ENCODE measurements at places on chromosomes 2 and 18.

DNA sequence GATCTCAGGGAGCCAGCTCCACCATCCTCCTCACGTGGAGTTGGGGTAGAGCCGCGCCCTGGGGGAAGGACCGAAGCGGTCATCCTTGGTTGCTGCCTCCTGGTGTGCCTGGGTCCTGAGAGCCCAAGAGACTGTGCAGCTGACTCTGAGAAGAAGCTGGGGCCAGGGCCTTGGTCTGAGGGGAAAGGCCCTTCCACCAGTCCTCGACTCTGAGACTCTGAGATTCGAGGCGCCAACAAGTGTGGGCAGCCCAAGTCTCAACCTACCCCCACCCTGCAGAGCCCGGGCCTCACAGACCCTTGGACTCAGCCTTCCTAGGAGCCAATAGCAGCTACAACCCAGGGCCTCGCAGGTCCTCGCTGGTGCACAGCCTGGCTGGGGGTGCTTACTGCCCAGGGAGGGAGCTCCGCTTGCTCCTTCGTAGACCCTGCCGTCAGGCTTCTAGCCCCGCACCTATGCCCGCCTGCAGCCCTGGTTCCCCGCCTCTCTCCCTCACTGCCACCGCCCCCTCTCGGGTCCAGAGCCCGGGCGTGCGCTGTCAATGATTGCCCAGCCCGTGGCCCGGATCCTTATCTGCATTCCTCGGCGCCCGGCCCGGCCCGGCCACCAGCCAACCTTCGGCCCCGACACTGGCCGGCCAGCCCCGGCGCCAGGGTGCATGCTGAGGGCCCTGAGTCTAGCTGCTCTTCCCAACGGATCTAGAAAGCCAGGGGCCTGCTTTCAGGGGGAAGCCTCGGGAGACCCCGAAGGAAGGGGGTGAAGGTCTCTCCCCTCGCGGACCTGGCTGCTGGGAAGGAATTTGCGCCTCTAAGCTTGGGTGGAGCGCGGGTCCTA lies 2.0 kb downstream of the IHH start:
- DNase-seq, result no peak

DNA sequence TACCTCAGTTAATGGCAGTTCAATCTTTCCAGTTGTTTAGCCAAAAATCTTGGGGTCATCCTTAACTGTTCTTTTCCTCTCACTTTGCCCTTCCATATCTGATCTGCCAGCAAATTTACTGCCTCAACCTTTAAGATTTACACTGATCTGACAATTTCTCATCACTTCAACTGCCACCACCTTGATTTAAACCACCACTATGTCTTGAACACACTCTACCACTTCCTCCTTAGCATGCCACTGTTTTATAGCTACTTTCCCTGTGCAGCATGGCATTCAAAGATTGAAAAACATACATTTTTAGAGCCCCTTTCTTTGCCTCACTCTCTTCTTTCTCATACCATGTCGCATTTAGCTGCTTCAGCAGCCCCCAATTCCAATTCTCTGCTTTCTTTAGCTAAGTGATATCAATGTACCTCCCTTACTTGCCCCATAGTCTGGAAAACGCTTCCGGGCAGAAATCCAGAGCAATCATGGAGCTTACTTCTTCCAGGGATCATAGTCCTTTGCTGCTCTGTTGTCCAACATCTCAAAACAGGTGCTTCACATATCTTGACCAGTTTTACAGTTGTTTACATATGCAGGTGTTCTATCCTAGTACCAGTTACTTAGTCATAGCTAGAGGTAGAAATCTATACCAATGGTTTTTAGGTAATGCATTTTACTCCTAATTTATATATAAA lies 10.9 kb downstream of the PGAP1 start:
- DNase-seq, result no peak

GRCh38 chr18:59357928-59358327 lies 1.1 kb downstream of the LMAN1 start:
- DNase-seq, result peak; percentile 38

DNA sequence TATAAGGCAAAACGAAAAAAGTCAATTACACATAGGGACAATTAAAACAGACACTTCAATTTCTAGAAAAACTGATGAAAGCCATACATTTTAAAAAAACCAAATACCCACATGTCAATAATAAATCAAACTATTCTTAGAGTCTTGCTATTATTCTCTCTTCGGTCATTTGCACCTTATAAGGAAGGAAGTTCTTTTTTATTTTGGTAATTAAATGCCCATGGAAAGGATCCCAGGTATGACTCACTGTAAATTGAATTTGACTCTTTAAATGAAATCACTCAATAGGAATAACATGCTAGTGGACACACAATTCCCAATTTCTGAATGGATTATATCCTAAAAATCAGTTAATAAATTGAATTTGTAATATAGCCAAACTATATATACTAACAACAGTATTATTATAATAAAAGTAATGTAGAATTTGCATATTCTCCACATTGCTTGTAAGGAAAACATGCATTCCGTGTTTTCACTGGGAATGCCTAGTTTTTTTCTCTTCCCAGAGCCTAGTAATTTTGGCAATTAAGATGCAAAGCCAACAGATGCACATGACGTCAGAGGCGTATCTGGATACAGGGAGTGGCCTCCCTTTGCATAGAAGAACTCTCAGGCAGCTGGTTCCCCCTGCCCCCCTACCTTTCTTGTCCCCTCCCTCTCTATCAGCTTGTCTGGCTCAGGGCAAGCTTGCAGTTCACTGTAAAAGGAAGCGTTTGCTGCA lies 153.5 kb upstream of the PGAP1 start:
- DNase-seq, result no peak

DNA sequence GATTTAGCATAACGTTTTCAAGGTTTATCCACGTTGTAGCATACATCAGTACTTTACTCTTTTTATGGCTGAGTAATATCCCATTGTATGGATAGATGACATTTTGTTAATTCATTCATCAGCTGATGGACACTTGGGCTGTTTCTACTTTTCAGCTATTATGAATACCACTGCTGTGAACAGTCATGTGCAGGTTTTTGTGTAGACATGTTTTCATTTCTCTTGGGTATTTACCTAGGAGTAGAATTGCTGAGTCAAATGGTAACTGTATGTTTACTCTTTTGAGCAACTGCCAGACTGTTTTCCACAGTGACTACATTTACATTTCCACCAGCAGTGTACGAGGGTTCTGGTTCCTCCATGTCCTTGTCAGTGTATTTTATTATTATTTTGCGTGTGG lies 33.9 kb downstream of the COX7A2L start:
- no peak for DNase-seq

DNA sequence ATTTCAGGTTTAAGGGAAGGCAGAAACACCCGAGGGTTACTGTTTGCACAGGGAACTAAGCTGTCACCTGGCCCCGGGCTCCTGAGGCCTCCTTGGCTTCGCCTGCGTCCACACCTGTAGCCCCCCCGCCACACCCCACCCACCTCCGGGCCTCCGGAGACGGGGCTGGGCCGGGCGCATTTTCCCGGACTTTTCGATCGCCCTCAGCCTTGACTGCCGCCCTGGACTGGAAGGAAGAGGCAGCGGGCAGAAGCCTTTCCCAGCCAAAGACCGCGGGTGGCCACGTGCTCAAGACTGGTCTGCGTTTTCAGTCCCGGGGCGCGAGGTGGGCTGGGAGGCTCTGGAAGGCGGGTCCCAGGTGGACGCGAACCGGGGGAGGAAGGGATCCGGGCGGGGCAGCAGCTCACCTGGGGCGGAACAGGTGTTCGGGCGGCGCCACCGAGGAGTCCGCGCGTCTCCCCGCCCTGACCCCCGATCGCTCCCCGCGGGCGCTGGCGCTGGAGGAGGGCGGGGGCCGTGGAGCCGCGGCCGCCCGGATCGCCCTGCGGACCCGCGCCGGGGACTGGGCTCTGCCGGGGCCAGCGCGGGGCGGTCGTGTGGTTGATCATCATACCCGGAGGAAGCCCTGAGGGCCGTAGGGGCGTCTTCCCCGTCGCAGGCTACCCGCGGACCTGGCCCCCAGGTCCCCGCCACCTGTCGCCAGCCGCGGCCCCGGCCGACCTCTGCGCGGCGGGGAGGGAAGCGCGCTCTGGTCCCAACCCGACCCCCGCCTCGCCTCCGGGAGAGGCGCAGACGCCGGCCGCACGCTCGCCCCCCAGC lies 3.2 kb downstream of the ID2 start:
- peak; percentile 63 for DNase-seq
